Adrenal gland (tissue), 19 donors: ENCODE measurements at places on chromosomes 13 and 19. TPM values are rescaled to one million over a fixed set of nuclear protein-coding genes. Genes with fewer than 3 reads are reported as not detected.
A peak's percentile ranks its signal among the peaks of the same experiment; 100 is the strongest.

The TRPC4 gene
- 22.5 TPM for total RNA-seq

GRCh38 chr19:1211494-1212234 is 6.1 kb downstream of the STK11 start:
- no peak for DNase-seq

The TEX101 gene
- total RNA-seq: not detected

GRCh38 chr13:39682310-39682709 is 26.8 kb downstream of the COG6 start:
- DNase-seq: no peak

DNA sequence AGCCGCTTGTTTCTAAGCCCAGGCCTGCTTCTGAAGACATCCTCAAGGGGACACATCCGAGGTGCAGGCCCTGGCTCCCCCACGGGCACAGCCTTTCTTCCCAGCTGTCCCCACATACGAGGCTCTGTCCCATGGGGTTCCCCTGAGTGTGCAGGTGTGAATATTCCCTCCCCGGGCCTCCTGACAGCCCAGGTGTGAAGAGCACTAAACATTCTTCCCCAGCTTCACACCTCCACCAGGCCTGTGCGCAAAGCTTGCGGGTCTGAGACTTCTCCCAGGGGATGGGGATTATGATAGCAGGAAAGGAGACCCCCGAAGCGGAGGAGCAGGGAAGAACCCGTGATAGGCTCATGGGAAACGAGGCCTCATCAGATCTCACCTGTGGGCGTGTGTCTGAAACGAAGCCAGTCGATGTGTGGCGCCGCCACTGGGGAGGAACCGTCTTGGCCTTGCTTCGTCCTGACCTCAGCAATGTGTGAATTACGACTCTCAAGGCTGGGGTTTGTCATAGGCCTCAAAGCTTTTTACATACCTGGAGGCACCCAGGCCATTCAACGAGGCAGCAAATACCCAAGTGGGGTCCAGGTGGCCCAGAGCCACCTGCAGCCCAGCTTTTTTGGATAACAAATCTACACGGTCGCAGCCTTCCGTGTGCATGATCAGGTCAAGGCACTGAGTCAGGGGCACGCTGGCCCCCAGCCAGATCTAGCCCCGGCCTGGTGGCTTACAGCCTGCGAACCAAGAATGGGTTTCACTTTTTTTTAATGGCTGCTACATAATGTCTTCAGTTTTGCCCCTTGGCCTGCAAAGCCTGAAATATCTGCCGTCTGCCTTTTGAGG is 134.3 kb downstream of the STK24 start:
- no peak for DNase-seq

DNA sequence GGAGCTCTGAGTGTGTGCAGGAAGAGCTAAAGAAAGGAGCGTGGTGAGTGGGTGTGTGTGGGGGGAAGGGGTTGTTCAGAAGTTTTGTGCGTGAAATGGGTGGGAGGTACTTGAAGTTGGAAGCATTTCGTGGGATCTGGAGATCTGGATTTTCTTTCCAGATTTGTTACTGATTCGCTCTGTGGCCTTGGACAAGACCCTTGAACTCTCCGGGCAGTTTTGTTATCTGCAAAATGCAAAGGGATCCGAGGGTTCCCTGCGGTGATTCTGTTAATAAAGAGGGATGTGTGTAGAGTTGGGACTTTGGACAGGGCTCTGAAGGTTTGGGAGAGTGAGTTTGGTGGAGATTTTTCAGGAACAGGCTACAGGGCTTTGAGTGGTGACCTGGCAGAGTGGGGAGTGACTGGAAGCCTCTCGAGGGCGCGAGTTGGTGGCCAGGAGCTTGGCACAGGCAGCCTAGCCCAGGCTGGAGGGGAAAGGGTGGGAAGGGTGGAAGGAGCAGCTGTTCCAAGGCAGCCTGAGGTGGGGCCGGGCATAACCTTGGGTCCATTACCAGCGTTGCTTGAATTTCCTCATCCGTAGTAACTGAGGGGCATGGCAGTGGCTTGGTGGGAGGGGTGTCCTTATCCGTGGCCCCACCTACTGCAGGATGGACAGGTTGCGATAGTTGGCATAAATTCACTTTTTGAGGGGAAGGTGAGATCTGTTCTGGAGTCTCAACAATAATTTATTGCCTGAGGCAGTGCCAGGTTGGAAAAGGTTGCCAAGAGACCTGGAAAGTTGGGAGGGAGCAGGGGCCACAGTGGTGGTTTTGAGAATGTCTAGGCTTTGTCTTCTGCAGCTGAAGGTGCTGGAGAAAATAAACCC is 2.1 kb downstream of the ACTN4 start:
- peak; percentile 74 for DNase-seq

DNA sequence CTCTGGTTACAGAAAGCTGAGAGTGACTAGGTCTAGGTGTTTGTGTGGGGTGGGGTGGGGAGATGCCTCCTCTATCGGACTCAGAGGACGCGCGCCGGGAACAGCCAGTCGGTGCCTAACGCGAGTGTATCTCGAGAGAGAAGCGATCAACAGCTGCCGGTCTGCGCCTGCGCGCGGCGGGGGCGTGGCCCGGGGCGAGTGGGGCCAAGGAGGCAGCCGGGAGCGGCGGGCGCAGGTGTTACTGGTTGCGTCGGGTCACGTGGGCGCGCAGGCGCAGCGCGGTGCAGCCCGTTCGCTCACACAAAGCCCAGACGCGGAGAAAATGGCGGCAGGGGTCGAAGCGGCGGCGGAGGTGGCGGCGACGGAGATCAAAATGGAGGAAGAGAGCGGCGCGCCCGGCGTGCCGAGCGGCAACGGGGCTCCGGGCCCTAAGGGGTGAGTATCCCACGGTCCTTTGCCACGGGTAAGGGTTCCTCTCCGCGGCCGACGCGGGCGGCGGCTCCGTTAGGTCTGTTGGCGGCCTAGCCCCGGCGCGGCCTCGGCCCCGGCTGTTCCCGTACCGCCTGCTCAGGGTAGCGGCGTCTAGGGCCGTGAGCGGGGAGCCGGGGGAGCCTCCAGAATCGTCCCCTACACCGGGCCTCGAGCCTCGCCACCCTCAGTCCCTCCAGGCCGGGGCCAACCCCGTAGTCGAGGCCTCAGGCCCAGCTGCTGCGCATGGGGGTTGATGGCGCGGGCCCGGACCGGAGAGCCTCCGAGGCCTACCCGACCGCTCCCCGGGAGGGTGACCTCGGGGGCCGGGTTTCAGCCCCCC is at the start of gene HNRNPM:
Gene HNRNPM (plus strand): TSS at position 299 of the 811 bp plus-strand sequence. CDS start 24 bp downstream, at position 323.
- DNase-seq: peak; percentile 99

The S1PR5 gene
- total RNA-seq: 0.30 TPM

The MEDAG gene
- 3.2 TPM for total RNA-seq

DNA sequence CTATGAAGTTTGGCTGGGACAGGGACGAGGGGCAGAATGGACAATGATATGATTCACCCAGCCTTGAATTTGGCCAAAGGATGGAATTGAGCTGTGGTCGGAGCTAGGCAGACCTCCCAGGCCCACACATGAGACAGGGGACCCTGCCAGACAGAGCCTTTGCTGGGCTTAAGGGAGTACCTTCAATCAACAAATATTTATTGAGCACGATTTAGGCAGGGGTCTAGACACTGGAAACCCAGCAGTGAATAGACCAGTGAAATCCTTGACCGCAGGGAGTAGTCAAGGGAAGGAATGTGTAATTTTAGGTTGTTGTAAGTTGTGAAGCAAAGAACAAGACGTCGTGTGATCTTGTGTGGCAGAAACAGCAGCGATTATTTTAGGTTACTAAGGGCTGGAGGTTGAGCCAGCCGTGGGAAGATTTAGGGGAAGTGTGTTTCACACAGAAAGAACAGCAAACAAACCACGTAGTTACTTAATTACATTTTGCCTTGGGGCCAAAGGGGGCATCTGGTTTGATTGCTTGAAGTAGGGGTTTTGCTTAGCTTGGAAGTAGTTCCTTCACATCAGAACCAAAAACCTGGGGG is 16.9 kb upstream of the AP1M2 start:
- DNase-seq: no peak

DNA sequence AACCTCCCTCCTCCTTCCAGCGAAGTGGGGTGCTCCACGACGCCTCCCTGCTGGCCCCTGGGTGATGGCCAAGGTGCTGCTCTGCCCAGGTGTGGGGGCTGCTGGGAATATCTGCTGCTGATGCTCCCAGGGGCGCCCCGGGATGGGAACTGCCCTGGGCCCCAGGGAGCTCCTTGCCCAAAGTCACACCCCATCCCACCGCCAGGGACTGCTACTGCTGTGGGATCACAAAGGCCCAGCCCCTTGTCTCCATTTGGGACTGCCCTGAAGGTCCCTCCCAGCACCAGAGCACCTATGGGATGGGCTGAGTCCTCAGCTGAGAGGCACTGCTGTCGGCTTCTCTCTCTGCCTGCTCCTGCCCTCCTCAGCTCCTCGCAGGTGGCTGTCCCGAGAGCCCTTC is 19.0 kb downstream of the CHST8 start:
- DNase-seq: no peak

DNA sequence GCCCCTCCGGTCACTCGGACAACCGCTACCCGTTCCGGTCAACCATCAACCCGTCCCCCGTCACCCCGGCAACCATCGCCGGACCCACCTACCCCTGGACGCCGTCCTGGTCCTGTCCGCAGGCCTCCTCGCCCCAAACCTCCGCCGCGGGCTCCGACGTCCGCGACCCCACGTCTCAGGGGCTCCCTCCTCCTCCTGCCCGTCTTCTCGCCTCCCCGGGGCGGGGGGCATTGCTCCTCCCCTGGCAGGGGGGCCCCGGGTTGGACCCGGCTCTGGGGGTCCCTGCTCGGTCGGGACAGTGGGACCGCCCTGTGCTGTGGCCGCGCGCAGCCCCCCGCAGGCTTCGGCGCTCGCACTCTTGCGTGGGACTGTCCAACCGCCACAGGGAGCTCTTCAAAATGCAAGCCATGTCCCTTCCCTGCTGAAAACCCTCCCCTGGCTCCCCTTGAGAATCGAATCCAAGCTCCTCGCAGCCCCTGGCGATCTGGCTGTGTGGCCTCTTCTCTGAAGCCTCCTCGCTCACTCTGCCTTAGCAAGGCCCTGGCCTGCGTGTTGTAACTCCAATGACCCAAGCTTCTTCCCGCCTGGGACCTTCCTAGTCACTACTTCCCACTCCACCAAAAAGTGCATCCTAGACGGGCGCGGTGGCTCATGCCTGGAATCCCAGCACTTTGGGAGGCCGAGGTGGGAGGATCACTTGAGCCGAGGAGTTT is 8.4 kb downstream of the EPHX3 start:
- no peak for DNase-seq
